ENCODE measurements at places on chromosomes 6 and 20.

- H3K4me3 ChIP-seq, result no peak overlapping the region
- H3K36me3 ChIP-seq, result no peaks in the 10 kb centered on the region
- H3K27me3 ChIP-seq, result no peaks in the 10 kb centered on the region
Observed at GRCh38 chr6:24520929-24521546, 26.3 kb downstream of the ALDH5A1 start.

DNA sequence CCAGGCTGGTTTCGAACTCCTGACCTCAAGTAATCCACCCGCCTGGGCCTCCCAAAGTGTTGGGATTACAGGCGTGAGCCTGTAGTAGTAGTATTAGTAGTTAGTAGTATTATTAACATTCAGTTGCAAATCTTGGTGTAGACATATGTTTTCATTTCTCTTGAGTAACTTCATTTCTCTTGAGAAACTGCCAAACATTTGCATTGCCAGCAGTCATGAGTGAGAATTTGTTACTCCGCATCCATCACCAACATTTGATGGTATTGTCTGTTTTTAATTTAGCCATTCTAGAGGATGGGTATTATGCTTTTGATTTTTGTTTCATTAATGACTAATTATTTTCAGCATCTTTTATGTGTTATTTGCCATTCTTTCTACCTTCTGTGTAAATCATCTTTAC is 1.5 kb upstream of the ERVFRD-1 start:
- H3K4me1 ChIP-seq, result peaks cover 4% of the 10 kb centered on the region
- no peaks in the 10 kb centered on the region for H3K27me3 ChIP-seq
- no peak overlapping the region for H3K27ac ChIP-seq
- H3K36me3 ChIP-seq, result no peaks in the 10 kb centered on the region

- H3K4me3 ChIP-seq, result no peak overlapping the region
- DNase-seq, result no peak
- no peak overlapping the region for H3K27ac ChIP-seq
- no peaks in the 10 kb centered on the region for H3K36me3 ChIP-seq
- no peaks in the 10 kb centered on the region for H3K4me1 ChIP-seq
Observed at GRCh38 chr6:40907198-40907701, 131.8 kb downstream of the UNC5CL start.

GRCh38 chr6:68046756-68047155 is 588.3 kb upstream of the ADGRB3 start:
- no peaks in the 10 kb centered on the region for H3K36me3 ChIP-seq
- H3K27ac ChIP-seq, result no peak overlapping the region
- no peak overlapping the region for H3K4me3 ChIP-seq
- no peaks in the 10 kb centered on the region for H3K27me3 ChIP-seq
- H3K4me1 ChIP-seq, result no peaks in the 10 kb centered on the region
